Memory B cell (primary cell): ENCODE measurements at places on chromosomes 1 and 21.
A peak's percentile ranks its signal among the peaks of the same experiment; 100 is the strongest.

- DNase-seq, result no peak
Observed at GRCh38 chr1:9160079-9160717, 31.3 kb upstream of the GPR157 start.

DNA sequence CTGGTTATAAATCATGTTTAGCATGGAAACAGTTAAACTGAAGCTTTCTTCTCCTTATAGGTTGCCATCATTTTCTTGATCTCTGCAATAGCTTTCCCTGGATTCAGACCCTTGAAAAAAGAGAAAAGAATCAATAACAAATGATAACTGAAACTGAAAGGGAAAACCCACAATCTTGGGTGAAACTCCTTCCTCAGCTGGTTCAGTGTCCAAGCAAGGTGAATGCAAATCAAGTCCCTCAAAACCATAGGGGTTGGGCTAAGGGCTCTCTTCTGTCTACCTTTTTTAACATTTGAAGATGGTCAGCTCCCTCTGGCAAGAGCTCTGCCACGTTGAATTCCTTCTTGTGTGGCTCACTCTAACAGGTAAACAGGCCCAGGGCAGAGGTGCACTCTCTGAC, 7.1 kb upstream of the ATP13A2 start:
- no peak for DNase-seq

- no peak for DNase-seq
Observed at GRCh38 chr1:77387553-77387952, 105.7 kb downstream of the AK5 start.

DNA sequence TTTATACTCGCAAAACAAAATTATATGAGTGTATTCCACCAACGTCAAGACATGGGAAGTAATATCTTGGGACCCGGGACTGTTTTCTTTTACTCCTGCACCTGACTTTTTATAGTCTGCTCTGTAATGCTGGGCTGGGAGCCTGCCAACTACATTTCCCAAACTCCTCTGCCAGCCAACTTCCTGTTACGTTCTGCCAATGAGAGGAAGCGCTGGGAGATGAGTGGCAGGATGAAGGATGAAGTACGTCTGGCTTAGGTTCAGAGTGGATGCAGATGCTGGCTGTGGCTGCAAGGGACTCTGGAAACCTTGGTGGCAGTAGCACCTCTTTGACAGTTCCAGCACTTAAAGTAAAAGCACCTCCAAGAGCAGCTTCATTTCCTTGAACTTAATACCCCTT, 59.6 kb downstream of the USP24 start:
- DNase-seq, result no peak

DNA sequence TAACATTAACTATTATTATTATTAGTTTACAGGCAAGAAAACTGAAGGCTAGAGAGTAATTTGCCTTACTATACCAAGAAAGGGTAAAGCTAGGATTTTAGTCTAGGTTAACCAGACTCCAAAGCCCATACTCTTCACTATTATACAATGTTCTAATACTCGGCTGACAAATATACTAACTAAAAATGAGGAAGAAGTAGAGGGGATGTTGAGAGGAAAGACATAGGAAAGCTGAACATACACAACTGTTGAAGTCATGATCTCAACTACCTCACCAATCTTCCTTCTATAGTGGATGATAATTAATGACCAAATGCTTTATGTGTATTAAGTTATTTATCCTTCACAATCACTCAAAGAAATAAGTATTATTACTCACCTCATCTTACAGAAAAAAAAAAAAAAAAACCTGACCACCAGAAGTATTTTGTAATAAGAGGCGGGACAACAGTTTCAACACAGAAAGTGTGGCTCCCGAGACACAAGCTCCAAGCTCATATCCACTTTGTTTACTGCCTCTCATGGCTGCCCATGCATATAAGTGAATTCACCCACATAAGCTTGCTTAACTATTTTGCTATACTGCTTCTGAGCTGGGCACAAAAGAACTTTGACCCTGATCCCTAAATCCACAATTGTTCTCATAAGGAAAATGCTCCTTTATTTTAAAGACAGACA, 78.0 kb downstream of the USP1 start:
- no peak for DNase-seq

GRCh38 chr1:10694274-10694632, 102.2 kb downstream of the CASZ1 start:
- no peak for DNase-seq

DNA sequence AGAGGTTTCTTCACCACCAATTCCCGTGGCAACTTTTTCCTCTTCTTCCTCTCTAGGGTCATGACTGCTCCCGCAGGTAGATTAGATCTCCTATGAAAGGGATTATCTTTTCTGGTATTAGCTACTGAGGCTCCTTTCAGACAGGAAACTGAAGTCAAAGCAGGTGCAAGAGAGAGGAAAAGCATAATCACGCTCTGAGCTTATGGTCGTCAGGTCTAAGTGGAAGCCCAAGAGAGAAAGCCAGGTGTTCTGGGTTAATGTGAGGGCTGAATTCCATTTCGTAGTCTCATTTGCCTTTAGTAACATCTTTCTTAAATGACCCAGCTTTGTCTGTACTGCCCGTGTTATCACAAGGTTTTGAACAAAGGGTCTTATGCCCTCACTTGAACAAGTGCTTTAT, 8.3 kb upstream of the MAP3K21 start:
- no peak for DNase-seq

GRCh38 chr1:67162954-67163353, 3.3 kb upstream of the IL23R start:
- DNase-seq, result no peak

GRCh38 chr1:204873714-204874113, 3.1 kb downstream of the NFASC start:
- no peak for DNase-seq

- no peak for DNase-seq
Observed at GRCh38 chr1:94013367-94013878, 104.2 kb upstream of the GCLM start.

DNA sequence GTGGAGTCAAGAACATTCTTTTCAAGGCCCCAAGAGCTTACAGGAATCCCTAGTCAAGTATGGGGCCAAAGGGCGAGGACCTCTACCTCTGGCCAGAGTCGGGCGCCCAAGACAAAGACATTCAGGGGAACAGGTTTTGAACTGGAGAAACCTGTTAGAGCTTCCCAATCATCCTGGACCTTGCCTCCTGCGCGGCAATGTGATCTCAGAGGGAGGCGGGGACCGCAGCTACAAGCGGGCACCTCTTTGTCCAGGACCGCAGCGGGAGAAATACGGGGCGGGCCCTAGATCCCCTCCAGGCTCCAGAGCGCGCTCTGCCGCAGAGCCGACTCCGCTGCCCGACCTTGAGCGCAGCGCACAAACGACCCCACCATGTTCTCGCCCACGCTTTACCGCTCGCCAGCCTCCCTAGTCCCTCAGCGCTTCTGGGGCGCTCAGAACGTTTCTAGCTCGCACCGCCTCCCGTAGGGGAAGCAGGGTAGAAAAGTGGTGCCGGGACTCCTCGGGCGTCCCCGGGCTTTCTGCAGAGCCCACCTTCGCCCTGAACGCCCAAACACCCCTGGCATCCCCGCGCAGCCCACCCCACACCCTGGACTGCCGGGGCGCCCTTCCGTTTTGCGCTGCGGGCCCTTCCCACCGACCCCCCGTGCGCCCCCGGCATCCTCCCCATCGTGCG, 28.1 kb downstream of the RABIF start:
- DNase-seq, result peak; percentile 23

DNA sequence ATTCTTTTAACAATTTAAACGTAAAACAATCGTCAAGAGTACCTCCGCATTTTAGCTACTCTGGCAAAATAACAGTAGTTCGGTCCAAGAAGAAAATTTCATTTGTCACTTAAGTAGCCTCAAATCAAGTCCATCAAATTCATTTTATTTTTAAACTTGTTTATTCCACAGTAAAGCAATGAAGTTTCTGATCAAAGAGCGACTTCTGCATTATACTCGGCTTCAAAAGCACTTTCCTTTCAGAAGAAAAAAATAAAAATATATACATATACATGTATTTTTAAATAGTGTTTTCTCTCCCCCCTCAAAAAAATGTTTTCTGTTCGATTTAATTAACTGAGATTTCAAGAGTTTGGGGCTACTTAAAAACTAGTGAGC, 115.0 kb downstream of the RERE start:
- no peak for DNase-seq
